ENCODE measurements at places on chromosomes 13 and 19. TPM values are rescaled to one million over a fixed set of nuclear protein-coding genes. Genes with fewer than 3 reads are reported as not detected.

PRR22 gene
- total RNA-seq: 7.5 TPM

NKG7 gene
- 379 TPM for total RNA-seq

RFPL4A gene
- not detected for total RNA-seq

FREM2 gene
- total RNA-seq: 0.05 TPM

SPINT2 gene
- total RNA-seq: 69.6 TPM

DNA sequence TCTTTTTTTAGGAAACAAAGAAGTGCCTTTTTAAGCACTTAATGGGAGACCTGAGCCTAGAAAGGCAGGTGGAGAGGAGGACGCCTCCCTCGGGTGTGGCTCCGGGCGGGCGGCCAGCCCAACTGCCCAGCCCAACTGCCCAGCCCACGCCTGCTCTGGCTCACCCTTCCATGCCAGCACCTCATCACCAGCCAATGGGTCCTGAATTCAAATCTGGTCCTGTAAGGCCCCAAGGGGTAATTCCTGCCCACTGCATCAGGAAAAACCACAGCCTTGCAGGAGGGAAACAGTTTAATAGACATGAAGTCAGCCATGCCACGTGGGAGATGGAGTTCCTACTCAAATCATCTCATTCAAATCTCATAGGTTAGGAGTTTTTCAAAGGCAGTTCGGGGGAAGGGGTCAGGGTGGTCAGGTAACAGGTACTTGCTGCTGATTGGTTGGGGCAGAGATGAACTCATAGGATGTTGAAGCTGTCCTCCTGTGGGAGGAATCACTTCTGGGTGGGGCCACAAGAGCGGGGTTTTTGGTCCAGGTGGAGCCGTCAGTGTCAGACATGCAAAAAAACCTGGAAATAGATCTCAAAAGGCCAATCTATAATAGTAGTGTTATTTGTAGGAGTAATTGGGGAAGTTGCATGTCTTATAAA, 64.9 kb downstream of the HSPH1 start:
- no peak for DNase-seq

DNA sequence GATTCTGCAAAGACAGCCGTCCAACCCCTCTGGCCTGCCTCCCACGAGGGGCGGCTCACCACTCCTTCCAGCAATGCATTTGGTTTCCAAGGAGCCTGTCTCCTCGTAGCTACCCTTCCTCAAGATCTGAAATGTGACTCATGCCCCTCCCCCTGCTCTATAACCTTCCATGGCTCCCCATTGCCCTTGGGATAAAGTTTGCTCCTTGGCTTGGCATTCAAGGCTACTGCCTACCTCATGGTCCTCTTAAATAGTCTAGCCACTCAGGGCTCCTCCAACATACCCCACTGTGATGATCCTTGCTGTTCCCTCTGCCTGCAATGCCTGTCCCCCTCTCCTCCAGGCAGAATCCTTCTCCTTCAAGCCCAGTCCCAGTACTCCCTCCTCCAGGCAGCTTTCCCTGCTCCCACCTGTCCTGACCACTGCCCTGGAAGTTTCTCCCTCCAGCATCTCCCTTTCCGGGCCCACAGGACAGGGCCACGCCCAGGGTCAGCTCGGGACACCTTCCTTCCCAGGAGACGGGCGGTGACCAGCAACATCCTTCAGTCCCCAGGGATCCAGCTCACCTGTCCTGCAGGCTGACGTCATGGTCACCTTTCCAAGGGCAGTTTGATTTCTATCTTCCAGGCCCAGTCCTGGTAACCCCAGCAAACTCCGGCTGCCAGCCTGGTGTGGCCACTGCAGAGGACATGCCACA, 19.2 kb upstream of the SEMA6B start:
- DNase-seq: no peak

- DNase-seq: no peak
These were observed 24.7 kb upstream of the GPR183 start for GRCh38 chr13:99331881-99332293.

- DNase-seq: no peak
These were observed 648.3 kb upstream of the SLITRK6 start for GRCh38 chr13:86447479-86447878.

DNA sequence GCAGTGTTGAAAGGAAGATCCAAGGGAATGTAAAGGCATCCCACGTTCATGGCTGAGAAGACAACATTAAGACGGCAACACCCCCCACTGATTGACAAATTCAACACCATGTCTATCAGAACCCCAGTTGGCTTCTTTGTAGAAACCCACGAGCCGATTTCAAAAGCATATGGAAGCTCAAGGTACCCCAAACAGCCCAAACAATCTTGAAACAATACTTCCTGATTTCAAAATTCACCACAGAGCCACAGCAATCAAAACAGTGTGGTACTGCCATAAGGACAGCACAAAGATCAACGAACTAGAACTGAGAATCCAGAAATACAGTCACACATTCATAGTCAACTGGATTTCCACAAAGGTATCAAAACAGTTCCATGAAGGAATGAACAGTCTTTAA, 6.2 kb downstream of the MIER2 start:
- DNase-seq: no peak

GRCh38 chr13:104466016-104466415, 1399.8 kb upstream of the SLC10A2 start:
- DNase-seq: no peak

DNA sequence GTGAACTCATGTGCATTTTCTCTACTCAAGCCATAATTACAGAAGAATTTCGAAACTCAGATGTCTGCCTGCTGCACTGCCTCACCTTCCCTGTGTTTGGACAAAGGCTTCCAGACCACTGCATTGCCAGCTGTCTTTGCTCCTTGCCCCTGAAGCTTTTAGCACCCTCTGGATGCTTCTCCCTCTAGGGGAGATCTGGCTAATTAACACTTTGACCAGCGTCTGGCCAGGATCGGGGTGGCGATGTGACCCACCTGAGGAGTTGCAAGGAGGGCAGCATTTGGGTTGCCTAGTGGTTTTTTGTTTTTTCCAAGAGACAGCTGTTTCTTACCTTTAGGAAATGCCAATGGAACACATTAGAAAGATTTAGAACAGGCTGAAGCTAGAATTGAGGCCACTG, 127.7 kb upstream of the ZNF536 start:
- no peak for DNase-seq
